CD14-positive monocyte (primary cell): ENCODE measurements at places on chromosomes 6 and 20.
A peak's percentile ranks its signal among the peaks of the same experiment; 100 is the strongest.

- no peak for DNase-seq
- no peaks in the 10 kb centered on the region for H3K36me3 ChIP-seq
- H3K4me3 ChIP-seq: no peak overlapping the region
- no peaks in the 10 kb centered on the region for H3K27me3 ChIP-seq
- no peak overlapping the region for H3K27ac ChIP-seq
These were observed 49.2 kb downstream of the ANKRD6 start for GRCh38 chr6:89482126-89482525.

DNA sequence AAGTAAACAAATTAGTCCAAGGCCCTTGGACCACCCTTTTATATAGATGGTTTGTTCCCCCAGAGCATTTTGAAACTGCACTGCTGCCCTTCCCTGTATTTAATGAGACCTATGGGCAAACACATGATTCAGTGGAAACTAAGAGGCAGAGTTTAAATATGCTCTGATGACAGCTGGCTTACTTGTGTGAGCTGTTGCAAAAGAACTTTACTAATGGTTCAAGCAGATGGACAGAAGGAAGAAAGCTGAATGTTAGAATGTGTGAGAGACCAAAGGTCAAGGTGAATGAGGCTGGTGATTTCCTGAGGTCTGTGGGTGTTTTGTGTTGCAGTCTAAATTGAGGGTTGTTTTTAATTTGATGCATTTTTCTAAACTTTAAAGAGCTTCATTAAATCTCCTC, 123.0 kb upstream of the CEP162 start:
- no peaks in the 10 kb centered on the region for H3K4me1 ChIP-seq
- DNase-seq: no peak
- no peak overlapping the region for H3K4me3 ChIP-seq
- no peak overlapping the region for H3K27ac ChIP-seq
- H3K27me3 ChIP-seq: no peaks in the 10 kb centered on the region

- H3K27me3 ChIP-seq: no peaks in the 10 kb centered on the region
- no peak for DNase-seq
- H3K36me3 ChIP-seq: no peaks in the 10 kb centered on the region
These were observed 340.0 kb downstream of the ADGRB3 start for GRCh38 chr6:68975064-68975463.

- H3K4me3 ChIP-seq: peak overlapping the region; percentile 77
- no peak overlapping the region for H3K27ac ChIP-seq
- H3K4me1 ChIP-seq: peaks cover 25% of the 10 kb centered on the region
- H3K27me3 ChIP-seq: peaks cover 12% of the 10 kb centered on the region
- peak; percentile 27 for DNase-seq
- no peaks in the 10 kb centered on the region for H3K36me3 ChIP-seq
These were observed 1.7 kb downstream of the ULBP1 start for GRCh38 chr6:149965194-149966020.

GRCh38 chr6:113855500-113856374, 1.4 kb upstream of the MARCKS start:
- H3K4me3 ChIP-seq: peak overlapping the region; percentile 98
- DNase-seq: no peak
- H3K4me1 ChIP-seq: peaks cover 25% of the 10 kb centered on the region
- H3K36me3 ChIP-seq: peaks cover 4% of the 10 kb centered on the region
- peak overlapping the region; percentile 98 for H3K27ac ChIP-seq

DNA sequence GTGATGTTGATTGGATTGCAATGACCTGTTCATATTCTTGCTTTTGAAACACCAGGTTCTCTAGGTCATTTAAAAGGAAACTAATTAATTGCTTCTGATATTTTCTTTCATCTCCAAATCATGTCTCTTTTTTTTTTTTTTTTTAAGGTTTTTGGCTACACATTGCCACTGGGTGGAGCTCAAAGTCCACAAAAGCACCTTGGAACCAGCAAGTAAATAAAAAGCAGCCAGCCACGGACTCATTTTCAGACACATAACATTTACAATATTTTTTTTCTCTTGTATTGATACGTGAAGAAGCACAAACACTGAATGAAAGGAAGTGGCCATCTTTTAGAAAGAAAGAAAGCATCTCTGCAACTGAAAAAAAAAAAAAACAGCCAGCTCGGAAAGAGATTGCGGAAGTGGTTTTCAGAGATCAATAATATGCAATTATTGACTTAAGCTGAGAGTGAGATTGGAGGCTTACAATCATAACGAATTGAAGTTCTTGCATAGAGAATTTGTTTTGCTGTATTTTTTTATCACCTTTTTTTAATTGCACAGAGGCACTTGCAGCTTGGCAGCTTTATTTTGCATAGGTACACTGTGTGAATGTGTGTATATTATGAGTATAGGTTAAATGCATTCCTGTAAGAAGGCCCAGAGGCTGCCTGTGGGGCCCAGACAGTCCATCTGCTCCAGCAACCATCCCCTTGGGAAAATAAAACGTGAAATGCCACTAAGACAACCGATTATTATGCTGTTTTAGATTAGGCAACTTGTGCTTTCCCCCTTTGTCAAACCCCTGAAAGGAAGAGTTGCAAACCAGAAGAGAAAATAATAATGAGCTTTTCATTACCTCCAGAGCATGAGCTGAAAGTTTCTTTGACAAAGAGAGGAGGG, 28.2 kb downstream of the CGA start:
- H3K27ac ChIP-seq: no peak overlapping the region
- H3K4me1 ChIP-seq: no peaks in the 10 kb centered on the region
- DNase-seq: peak; percentile 3
- no peaks in the 10 kb centered on the region for H3K27me3 ChIP-seq
- no peak overlapping the region for H3K4me3 ChIP-seq

- no peaks in the 10 kb centered on the region for H3K27me3 ChIP-seq
- H3K4me3 ChIP-seq: no peak overlapping the region
- H3K36me3 ChIP-seq: peaks cover 94% of the 10 kb centered on the region
These were observed 43.1 kb downstream of the STK38 start for GRCh38 chr6:36504181-36504580.

DNA sequence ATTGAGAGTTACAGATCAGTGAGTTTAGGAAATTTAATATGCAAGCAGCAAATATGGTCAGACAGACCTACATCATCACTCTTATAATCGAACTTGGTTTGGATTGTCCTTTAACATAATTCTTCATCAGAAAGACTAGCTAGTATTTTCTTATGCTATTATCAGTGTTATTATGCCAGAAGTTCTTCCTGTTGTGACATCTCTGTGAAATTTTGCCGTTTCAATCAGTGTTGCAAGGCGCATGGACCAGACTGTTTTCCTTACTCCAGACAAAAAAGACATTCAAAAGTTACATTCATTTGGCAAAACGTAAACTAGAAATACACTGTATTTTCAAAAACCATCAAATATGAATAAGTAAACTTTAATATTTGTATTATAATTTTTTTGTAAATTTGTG, 5.7 kb upstream of the TENT5A start:
- H3K4me1 ChIP-seq: peaks cover 47% of the 10 kb centered on the region
- peak; percentile 52 for DNase-seq
- no peaks in the 10 kb centered on the region for H3K27me3 ChIP-seq
- no peak overlapping the region for H3K4me3 ChIP-seq
- peak overlapping the region; percentile 27 for H3K27ac ChIP-seq

DNA sequence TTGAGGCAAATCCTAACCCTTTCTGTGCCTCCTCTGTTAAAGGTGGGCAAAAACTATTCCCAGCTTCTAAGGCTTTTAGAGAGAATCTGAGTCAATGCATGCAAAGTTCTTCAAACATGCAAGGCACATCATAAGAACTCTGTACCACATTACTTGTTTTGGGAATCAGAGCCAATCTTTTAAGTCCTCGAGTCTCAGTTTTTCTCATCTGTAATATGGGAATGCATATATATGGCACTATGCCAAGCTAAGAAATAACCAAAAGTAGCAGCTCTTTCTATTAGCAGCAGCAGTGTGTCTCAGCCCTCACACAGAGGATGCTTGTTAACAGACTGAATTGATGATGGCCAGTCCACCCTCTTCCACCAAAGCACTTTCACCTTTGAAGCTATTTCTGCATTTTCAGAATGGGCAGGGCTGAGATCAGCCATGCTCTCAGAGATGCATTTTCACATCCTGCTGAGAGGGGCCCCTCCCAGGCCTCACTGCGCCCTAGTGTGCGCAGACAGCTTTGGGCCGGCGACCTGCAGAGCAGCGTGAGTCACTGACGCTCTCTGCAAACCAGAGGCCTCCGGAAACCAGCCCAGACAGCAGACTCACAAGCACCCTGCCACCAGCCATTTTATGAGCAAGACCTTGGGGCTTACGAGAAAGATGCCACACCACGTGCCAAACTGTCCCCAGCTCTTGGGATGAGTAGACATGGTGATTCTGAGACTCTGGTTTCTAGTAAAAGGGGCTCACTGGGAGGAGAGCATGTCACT, 138.0 kb downstream of the NFATC2 start:
- no peak overlapping the region for H3K4me3 ChIP-seq
- H3K36me3 ChIP-seq: no peaks in the 10 kb centered on the region
- peak; percentile 60 for DNase-seq
- H3K4me1 ChIP-seq: no peaks in the 10 kb centered on the region

GRCh38 chr6:24497254-24497970, 2.6 kb downstream of the ALDH5A1 start:
- DNase-seq: no peak
- no peak overlapping the region for H3K27ac ChIP-seq
- H3K4me1 ChIP-seq: peaks cover 13% of the 10 kb centered on the region
- no peaks in the 10 kb centered on the region for H3K36me3 ChIP-seq
- H3K27me3 ChIP-seq: peaks cover 26% of the 10 kb centered on the region

DNA sequence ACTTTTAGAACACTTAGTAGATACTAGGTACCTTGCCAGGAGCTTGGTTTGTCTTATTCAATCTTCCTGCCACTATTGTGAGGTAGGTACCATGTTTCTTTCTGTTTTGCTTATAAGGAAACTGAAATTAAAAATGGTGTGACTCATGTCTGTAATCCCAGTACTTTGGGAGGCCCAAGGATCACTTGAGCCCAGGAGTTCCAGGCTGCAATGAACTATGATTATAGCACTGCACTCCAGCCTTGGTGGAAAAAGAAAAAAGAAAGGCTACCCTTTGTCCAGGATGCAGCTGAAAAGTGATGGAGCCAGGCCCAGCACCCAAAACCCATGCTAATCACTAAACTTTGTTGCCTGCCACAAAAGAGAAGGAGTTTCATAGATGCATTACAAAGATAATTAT, 34.1 kb upstream of the LAMA4 start:
- H3K4me3 ChIP-seq: no peak overlapping the region
- no peak overlapping the region for H3K27ac ChIP-seq
- DNase-seq: no peak

GRCh38 chr6:54094293-54094692, 16.9 kb upstream of the MLIP start:
- no peak for DNase-seq
- H3K4me1 ChIP-seq: no peaks in the 10 kb centered on the region
- no peaks in the 10 kb centered on the region for H3K36me3 ChIP-seq

DNA sequence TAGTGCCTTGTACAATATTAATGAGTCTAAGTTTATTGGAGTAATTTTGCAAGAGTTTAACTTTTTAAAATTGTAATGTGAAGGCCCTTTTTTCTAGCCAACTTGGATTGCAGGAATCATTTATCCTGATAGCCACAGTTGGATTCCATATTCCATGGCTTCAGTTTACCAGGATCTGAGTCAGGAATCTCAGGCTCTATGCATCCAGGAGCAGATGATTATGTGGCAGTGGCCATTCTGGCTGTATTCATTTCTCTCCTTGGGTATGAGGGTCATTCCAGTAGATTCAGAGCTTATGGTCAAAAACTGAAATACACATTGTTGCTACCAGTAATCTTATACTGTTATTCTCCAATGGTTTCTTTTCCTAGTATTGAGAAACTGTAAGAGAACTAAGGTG, 2.9 kb downstream of the AIG1 start:
- H3K4me3 ChIP-seq: no peak overlapping the region
- no peaks in the 10 kb centered on the region for H3K27me3 ChIP-seq
- DNase-seq: no peak
- peaks cover 15% of the 10 kb centered on the region for H3K4me1 ChIP-seq
- H3K27ac ChIP-seq: no peak overlapping the region

DNA sequence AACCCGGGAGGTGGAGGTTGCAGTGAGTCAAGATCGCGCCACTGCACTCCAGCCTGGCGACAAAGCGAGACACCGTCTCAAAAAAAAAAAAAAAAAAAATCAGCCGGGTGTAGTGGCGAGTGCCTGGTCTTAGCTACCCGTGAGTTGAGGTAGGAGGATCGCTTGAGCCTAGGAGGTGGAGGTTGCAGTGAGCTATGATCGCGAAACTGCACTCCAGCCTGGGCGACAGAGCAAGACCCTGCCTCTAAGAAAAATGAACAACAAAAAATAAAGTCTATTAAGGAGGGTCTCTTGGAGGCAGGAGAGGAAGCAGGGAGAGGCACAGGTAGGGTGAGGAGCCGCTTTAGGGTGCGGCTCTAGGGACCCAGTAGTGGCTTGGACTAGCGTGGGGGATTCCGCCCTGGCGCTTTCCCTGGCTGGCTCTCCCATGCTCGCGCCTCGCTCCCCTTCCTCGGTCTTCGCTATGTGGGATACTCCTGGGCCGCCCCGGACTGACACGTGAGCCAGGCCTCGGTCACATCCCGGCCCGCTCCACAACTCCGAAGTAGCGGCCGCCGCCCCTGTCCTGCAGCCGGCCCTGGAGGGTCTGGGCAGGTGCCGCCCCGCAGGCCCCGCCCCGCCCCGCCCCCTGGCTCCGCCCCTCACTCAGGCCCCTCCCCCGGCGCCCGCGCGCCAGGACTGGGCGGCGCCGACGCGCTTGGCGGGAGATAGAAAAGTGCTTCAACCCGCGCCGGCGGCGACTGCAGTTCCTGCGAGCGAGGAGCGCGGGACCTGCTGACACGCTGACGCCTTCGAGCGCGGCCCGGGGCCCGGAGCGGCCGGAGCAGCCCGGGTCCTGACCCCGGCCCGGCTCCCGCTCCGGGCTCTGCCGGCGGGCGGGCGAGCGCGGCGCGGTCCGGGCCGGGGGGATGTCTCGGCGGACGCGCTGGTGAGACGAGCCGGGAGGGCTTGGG, at the start of gene MYBL2:
Gene MYBL2, plus strand, starts transcription at position 739 of the 953 bp plus-strand sequence. Its CDS starts 170 bp downstream, at position 909.
- no peaks in the 10 kb centered on the region for H3K27me3 ChIP-seq
- peak; percentile 42 for DNase-seq
- peaks cover 13% of the 10 kb centered on the region for H3K4me1 ChIP-seq
- H3K36me3 ChIP-seq: no peaks in the 10 kb centered on the region
- no peak within 1 kb of the TSS for H3K27ac ChIP-seq
- peak within 1 kb of the TSS; percentile 49 for H3K4me3 ChIP-seq

DNA sequence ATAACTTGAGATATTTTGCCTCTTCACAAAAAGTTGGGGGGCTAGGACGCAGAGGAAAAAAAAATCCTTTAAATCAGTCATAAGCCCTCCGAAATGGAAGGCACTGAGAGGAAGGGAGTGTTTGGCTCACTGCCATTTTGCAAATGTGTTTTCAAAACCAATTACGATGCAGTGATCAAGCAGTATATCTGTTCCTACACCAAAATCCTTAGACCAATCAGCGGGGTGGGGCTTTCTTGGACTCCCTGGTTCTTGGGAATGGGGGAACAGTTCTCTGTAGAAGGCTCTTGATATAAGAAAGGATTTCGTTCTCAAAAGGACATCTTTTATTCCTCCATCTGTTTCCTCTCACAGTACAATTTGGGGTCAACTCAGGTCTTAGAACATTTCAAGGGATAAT, 478.6 kb upstream of the JARID2 start:
- H3K27me3 ChIP-seq: no peaks in the 10 kb centered on the region
- no peak for DNase-seq
- H3K4me3 ChIP-seq: no peak overlapping the region
- H3K36me3 ChIP-seq: no peaks in the 10 kb centered on the region
- H3K27ac ChIP-seq: no peak overlapping the region

- H3K4me1 ChIP-seq: peaks cover 35% of the 10 kb centered on the region
- H3K4me3 ChIP-seq: no peak overlapping the region
- H3K27me3 ChIP-seq: no peaks in the 10 kb centered on the region
- no peaks in the 10 kb centered on the region for H3K36me3 ChIP-seq
- DNase-seq: no peak
These were observed 7.0 kb upstream of the UBE2J1 start for GRCh38 chr6:89359561-89359960.

- no peaks in the 10 kb centered on the region for H3K36me3 ChIP-seq
- peaks cover 7% of the 10 kb centered on the region for H3K27me3 ChIP-seq
- DNase-seq: no peak
- H3K4me3 ChIP-seq: no peak overlapping the region
- no peak overlapping the region for H3K27ac ChIP-seq
- no peaks in the 10 kb centered on the region for H3K4me1 ChIP-seq
These were observed 437.6 kb downstream of the MAFB start for GRCh38 chr20:40251284-40251932.
